ENCODE measurements at places on chromosomes 1 and 21.

DNA sequence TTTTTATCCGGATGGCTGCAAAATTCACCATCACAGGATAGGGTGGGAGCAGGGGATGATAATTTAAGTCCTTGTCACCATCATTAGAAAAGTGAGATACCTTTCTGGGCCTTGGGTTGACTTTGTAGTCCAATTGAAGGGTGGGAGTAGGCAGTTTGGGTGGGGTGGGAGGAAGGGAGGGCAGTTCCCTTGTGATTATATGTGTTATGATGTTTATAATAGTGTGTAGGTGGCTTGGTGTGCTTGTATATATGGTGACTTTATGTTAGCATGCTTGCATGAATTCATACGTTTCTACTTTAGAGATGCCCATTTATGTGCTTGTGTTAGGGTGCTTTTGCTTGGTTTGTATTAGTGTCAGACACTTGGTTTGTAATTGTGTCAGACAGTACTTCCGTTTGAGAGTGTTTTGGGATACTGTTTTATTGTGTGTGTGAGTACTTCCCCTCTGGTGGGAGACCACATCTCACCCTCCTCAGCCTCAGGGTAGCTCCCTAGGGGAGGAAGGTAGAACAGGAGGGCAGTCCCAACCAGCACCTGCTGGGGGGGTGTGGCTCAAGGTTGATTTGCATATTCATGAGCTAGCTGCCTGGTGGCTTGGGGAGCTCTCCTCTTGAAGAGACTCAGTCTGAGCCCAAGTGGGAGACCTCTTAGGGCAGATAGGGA, 6.3 kb upstream of the POU3F1 start:
- DNase-seq = no peak

DNA sequence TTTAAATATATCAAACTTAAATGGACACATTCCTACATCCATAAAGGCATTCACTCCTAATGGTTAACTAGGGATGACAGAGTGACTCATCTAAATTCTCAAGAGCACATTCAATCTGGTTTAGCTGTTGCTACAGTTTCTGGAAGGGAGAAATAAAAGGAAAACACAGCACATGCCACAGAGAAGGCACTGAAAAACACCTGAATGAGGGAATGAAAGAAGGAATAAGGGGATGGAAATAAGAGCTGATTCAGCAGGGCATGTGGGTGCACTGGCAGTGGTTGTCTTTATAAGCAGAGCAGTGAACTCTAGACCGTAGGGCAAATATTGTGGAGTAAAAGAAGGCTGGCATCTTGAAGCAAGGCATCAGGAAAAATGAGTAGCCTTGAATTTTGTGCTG, 79.3 kb downstream of the LHX4 start:
- DNase-seq = peak; percentile 19

DNA sequence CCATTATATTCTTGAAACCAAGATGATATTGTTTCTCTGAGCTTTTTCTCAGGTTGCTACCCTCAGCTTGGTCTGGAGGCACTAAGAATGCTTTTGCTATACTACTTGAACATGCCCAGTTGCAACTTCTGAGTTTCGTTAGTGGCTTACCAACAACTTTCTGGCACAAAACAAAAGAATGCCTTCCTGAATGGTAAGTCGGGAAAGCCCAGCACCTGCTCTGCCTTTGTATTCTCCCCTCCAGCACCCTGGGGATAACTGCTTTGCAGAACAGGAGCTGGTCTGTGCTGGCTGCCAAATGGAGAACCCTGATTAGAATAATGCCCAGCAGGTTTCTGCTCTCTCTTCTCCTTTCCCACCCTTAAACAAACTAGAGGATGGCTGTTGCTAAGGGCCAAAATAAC, 149.3 kb downstream of the TGFB2 start:
- DNase-seq = no peak

DNA sequence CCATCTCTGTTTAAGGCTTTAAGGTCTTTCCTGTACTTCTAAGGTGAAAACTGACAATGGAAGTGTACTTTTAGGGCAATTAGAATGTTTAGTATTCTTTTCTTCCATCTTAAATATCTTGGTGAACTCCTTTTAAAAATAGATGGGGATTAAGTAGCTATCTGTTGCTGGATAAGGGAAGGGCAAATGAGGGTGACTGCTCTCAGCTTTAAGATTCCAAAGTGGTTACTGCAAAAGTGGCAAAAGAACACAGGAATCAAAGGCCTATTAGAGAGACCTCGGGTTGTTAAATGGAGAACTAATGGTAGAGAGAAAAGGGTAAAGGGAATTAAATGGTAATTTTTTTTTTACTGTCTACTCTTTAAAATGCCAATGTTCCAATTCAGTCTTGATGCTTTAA, 774.1 kb upstream of the B3GALT2 start:
- DNase-seq = no peak

GRCh38 chr1:30748699-30749401, 8.7 kb downstream of the LAPTM5 start:
- no peak for DNase-seq

DNA sequence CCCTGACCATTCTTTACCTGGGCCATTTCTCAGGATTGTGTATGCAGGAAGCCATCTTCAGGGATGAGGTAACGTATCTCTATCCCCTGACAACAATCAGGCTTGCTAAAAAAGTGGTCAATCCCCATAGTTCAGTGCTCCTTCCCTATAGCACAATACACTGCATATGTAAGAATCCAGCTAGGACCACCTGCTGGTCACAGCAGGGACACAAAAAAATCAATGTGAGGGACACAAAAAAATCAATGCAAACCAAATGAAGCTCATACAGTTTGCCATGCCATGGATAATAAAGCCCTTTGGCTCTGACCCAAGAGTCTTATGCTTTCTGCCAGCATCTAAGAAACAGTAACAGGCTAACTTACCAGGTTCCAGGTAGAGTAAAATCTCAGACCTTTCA, 16.3 kb downstream of the ACBD6 start:
- DNase-seq = no peak

DNA sequence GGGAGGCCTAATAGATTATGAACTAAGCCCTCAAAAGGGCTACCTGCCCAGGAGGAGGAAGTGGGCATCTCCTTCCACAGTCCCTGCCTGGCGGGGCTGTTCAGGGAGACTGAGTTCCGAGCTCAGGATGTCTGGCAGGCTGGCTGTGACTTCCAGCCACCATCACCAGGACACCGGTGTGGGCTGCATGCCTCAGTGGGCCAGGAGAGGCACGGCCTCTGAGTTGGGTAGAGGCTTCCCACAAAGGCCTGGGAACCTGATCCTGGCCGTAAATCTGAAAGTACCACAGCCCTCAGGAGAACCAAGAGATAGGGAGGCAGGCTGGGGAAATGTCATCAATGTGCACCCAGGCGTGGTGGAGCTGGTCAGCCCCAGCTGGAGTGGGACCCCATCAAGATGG, 29.1 kb downstream of the NTPCR start:
- no peak for DNase-seq

DNA sequence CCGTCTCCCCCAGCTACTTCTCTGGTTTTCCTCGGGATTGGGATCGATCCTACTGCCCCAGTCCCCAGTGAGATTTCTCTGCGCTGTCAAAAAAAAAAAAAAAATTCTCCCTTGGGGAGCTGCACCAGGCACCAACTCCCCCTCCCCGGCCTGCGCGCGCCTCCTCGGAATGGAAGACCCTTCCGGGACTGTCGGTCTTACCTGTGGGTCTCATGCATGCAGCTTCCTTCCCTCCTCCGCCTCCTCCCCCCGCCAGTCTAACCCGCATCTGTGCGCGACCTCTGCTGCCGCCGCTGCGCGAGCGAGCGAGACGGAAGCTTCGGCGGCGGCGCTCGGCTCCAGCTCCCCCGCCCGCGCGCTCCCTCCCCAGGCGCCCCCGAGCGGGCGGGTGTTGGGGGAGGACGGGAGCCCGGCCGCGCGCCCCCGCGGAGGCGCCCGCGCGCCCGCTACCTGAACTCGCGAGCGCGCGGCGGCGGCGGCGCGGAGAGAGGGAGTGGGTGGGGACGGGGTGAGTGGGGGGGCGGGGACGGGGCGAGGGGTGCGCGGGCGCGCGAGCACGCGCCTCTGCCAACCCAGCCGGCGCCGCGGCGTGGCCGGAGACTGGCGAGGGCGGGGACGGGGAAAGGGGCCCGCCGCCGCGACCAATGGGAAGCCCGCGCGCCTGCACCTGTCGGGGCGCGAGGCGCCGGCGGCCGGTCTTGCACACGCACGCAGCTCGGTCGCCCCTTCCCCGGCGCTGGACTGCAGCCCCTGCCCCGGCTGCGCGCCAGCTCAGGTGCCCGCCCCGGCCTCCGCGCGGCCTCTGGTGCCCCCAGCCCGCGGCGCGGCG, at the start of gene SUSD4:
Gene SUSD4, minus strand, starts transcription at position 321 of the 829 bp plus-strand sequence. CDS start 751 bp downstream, outside the sequence.
- DNase-seq = peak; percentile 14

- DNase-seq = no peak
Measured at GRCh38 chr1:14810595-14811361, 212.3 kb downstream of the KAZN start.

DNA sequence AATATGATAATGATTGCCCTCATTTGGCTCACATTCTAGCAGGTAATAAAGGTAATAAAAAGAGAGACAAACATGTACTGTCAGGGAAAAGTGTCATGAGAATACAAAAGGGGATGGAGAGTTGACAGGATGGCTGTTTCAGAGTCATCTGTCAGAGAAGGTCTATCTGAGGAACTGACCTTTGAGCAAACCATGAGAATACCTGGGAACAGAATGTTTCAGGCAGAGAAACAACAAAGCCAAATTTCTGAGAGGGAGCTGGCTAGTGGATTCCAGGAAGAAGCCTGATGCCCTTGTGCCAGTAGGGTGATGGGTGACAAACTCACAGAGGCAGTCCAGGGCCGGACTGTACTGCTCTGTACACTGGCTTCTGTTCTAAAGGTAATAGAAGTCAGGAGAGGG, 107.2 kb downstream of the C1orf21 start:
- no peak for DNase-seq

DNA sequence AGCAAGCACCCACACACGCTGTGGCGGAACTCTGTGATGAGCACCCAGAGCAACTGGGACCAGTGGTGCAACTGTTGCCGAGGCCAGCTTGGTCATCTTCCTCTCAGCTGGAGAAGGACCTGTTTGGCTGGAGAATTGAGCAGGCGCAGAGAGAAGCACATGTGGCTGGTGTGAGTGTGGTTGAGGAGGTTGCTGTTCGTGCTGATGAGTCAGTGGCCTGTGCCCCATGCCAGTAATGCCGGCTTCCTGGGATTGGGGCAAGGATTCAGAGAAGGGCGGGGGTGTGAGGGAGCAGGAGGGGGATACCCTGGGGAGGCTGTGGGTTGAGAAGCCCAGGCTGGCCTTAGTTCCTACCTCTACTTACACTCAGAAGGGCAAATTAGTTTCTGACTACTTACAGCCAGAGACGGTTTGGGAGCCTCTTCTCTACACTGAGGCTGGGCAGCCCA, 57.5 kb upstream of the EPS8L3 start:
- peak; percentile 90 for DNase-seq

- no peak for DNase-seq
Measured at GRCh38 chr1:77375990-77376389, 94.2 kb downstream of the AK5 start.

DNA sequence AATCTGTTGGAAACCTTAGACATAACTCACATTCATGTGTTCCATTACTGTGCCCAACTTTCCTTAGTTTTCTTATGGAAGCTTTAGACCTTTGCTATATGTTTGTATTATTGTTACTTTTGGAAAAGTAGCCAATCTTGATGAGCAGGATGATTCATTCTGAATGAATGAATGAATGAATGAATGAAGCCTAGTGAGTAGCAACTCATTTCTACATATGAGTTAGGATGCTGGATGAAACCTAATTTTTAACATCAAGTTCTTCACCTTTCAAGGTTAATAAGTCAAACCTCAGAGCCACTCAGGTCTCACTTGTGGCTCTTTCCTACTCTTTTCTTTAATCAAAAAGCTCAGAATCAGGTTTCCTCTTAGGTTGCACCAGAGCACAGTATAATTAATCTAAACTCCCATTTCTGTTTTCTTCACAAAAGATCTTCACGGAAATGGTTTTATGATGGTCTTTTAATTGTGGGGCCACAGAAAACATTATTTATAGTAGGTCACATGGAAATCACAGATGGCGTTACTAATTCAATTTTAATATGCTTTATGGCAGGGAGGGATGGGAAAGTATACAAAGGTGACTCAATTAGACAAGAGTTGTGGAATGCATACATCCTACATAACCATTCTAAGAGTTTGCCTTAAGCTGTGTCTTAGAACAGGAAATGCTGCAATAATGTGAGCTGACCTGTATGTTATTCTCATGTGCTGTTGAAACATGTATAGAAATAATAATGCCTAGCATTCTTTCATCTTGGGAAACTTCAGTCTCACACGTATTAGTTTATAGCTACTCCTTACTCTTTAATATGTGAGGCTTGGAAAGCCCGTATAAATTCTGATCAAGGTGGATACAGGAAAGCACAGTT, 4.5 kb upstream of the DDX59 start:
- DNase-seq = no peak

- no peak for DNase-seq
Measured at GRCh38 chr1:173818459-173818858, 6.0 kb upstream of the DARS2 start.

GRCh38 chr1:201460814-201461644, 8.0 kb downstream of the PHLDA3 start:
- peak; percentile 94 for DNase-seq

- no peak for DNase-seq
Measured at GRCh38 chr1:76587212-76587611, 280.1 kb upstream of the ST6GALNAC5 start.

DNA sequence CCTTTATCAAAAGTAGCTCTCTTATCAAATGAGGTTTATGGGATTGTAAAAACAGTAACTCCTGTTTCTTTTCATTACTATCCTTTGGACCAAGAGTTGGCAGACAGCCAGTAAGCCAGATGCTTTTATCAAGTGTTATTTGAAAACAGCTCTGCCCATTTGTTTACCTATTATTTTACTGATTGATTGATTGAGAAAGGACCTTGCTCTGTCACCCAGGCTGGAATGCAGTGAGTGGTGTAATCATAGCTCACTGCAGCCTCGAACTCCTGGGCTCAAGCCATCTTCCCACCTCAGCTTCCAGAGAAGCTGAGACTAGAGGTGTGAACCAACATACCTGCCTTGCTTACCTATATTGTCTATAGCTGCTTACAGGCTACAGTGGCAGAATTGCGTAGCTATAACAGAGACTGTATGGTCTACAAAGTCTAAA, 3.6 kb downstream of the PRKAB2 start:
- DNase-seq = peak; percentile 31

DNA sequence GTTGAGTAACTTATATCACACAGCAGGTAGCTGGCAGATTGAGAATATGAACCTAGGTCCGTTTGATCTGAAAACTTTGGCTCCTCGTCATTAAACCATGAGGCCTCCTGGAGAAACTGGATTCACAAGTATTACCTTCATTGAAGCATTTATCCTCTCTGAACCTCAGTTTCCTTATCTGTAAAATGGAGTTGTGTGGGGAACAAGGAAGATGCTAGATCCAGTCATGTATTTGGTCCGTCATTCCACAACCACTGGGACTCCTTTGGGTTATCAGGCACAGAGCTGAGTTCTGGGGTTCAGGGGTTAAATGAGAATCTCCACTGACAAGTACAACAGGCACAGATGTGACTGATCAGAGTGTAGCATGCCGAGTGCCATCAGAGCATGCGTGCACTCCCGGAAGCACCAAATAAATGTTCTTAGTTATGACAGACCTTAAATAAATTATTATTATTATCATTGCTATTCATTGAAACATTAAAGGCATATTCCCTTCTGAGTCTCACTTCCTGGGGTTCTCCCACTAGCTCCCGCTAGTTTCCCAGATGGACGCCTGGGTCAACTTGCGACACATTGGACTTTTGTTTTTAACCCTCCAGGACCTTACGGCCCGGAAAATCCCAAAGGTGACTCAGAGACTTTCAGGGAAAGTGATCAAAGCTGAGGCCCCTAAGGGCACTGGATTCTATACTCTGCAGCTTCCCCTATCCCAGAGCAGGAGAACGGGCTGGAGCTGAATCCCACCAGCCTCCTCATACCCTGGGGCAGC, 130.6 kb downstream of the PLPP3 start:
- peak; percentile 70 for DNase-seq

GRCh38 chr1:29630756-29631155, 394.4 kb downstream of the PTPRU start:
- DNase-seq = no peak

All from lung microvascular endothelial cell (primary cell).